Transverse colon (tissue), 4 donors: ENCODE measurements at places on chromosomes 13 and 19. TPM values are rescaled to one million over a fixed set of nuclear protein-coding genes. Genes with fewer than 3 reads are reported as not detected.

The SLC27A5 gene
- not detected for total RNA-seq

The PIH1D1 gene
- 87.5 TPM for total RNA-seq

The ZNF229 gene
- 1.00 TPM for total RNA-seq

The PODNL1 gene
- 3.3 TPM for total RNA-seq

The LILRB1 gene
- 0.96 TPM for total RNA-seq

The LGALS14 gene
- total RNA-seq = not detected

The PSG2 gene
- not detected for total RNA-seq

The SIGLEC7 gene
- 0.82 TPM for total RNA-seq

The PSG7 gene
- total RNA-seq = not detected

The PHLDB3 gene
- total RNA-seq = 11.6 TPM
